CD4-positive, CD25-positive, alpha-beta regulatory T cell (primary cell): ENCODE measurements at places on chromosomes 3 and 15. TPM values are rescaled to one million over a fixed set of nuclear protein-coding genes. Genes with fewer than 3 reads are reported as not detected.
A peak's percentile ranks its signal among the peaks of the same experiment; 100 is the strongest.

GRCh38 chr15:59276225-59277178 lies 69.9 kb downstream of the LDHAL6B start:
- no peak overlapping the region for H3K27ac ChIP-seq
- H3K36me3 ChIP-seq, result no peaks in the 10 kb centered on the region
- no peak overlapping the region for H3K4me3 ChIP-seq
- H3K4me1 ChIP-seq, result peaks cover 3% of the 10 kb centered on the region

- H3K27ac ChIP-seq, result no peak overlapping the region
- no peaks in the 10 kb centered on the region for H3K36me3 ChIP-seq
- no peak overlapping the region for H3K4me3 ChIP-seq
- H3K4me1 ChIP-seq, result no peaks in the 10 kb centered on the region
Observed at GRCh38 chr3:159169828-159170227, 368.0 kb downstream of the MFSD1 start.

The EIF4A2 gene
- 209 TPM for polyA plus RNA-seq

GRCh38 chr15:50321680-50322210 lies 33.3 kb downstream of the GABPB1 start:
- H3K27me3 ChIP-seq, result no peaks in the 10 kb centered on the region
- no peak for DNase-seq
- H3K36me3 ChIP-seq, result no peaks in the 10 kb centered on the region
- peaks cover 6% of the 10 kb centered on the region for H3K4me1 ChIP-seq
- H3K4me3 ChIP-seq, result no peak overlapping the region

The RPP25 gene
- polyA plus RNA-seq, result 4.6 TPM

The ANKRD63 gene
- polyA plus RNA-seq, result not detected

DNA sequence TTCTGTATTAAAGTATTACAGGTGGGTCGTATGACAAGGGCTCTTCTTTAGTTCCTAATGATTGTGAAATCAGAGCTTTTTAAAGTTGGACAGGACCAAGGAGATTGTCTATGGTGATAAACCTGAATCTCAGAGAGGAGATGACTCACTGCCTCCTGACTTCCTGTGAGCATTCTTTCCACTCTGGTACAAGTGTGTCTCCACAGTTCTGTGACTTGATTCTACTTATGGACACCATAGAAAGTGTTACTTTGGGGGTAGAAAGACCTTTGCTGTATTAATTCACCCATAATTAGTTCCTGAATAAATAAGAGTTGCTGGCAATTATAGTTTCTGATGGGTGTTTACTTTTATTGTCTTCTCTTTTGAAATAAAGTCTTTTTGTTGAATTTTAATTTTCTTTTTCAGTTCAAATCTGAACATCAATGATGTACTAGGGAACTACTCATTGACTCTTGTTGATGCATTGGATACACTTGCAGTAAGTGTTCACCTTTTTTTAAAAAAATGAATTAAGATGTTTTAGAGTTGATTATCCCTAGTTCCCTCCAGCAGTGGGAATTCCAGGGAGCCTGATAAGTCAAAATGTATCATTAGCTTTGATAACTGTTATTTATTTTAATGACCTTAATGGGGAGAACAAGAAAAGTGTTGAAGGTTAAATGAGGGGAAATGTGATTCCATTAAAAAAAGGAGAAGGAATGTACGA lies 7.4 kb downstream of the EDEM1 start:
- peaks cover 99% of the 10 kb centered on the region for H3K4me1 ChIP-seq
- H3K27ac ChIP-seq, result peak overlapping the region; percentile 80
- peaks cover 13% of the 10 kb centered on the region for H3K36me3 ChIP-seq
- DNase-seq, result peak; percentile 80

- DNase-seq, result no peak
- no peak overlapping the region for H3K4me3 ChIP-seq
Observed at GRCh38 chr15:83396101-83396500, 51.0 kb upstream of the SH3GL3 start.

The BFSP2 gene
- 19.3 TPM for polyA plus RNA-seq

The SNX4 gene
- 36.6 TPM for polyA plus RNA-seq

The NR2F2 gene
- not detected for polyA plus RNA-seq

- no peak for DNase-seq
- no peak overlapping the region for H3K4me3 ChIP-seq
- no peaks in the 10 kb centered on the region for H3K27me3 ChIP-seq
- H3K27ac ChIP-seq, result no peak overlapping the region
- H3K4me1 ChIP-seq, result no peaks in the 10 kb centered on the region
- H3K36me3 ChIP-seq, result no peaks in the 10 kb centered on the region
Observed at GRCh38 chr15:95829062-95829461, 501.4 kb upstream of the NR2F2 start.
